ENCODE measurements at places on chromosomes 12 and 14.

GRCh38 chr12:100778967-100779590 lies 15.5 kb upstream of the ANO4 start:
- DNase-seq = no peak

GRCh38 chr14:91257328-91258010 lies 13.0 kb upstream of the GPR68 start:
- DNase-seq = peak; percentile 51

- DNase-seq = no peak
These were observed 3.1 kb downstream of the AVIL start for GRCh38 chr12:57815177-57816000.

- no peak for DNase-seq
These were observed 392.0 kb downstream of the RPL10L start for GRCh38 chr14:46259536-46259935.

DNA sequence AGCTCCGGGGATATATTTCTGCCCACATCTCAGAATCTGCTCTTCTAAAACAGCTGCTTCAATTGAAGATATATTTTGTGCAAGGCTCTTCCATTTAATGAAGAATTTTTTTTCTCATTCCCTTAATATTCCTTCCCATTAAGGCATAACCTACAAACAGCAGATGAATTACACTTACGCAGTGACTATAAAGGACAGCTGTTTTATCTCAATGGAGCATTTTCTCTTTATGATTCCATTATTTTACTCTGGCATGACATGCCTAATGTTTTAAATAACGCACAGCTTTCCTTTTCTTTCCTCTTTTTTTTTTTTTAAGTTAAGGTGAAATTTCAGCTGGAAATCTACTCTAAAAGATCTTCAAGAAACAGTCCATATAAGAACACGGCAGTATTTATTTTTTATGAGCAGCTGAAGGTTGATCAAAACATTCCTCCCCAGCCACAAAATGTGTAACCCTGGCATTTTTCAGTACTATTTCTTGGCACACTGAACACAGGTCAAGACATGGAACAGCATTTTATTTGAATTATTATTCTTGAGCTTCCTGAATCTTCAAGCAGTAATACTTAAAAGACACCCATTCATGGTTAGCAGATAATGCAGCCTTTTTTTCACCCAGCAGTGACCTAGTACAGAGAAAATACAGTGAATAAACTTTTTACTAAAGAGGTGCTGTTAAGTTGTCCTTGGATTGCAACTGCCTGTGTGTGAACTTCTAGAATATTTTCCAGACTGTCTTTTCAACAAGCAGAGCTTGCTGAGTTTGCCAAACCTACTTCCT lies 118.1 kb upstream of the FOXN3 start:
- DNase-seq = no peak

DNA sequence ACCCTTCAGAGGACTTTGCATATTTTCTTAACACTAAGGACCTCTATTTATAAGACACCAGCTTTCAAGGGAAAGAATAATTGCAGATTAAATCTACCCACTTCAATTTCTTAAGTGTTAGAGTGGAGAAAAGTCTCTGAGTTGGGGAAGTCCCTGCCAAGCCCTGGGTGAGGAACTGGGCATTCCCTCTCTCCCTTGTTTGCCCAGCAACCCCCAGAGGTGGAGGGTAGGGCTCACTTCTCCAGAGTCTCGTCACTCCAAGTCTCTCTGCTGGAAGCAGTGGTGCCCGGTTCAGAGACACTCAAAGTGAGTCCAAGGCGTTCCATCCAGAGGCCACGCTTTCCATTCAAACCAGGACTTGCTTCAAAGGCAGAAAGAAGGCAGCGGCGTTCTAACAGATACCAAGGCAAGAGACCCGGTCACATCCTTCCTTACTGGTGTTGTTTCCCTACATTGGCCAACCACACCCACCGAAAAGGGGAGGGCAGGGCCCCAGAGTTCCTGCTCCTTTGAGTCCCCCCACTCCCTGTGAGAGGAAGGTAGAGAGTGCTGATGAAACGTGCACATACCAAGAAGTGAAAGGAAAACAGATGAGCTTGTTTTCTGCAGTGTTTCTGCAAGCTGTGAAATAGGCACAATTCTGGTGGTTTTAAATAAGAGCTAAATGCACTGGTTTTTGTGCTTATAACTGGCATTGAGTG lies 6.1 kb upstream of the BDKRB2 start:
- no peak for DNase-seq

- DNase-seq = no peak
These were observed 38.5 kb downstream of the EP400 start for GRCh38 chr12:131988054-131988796.

Data from activated CD4-positive, alpha-beta T cell treated with anti-CD3 and anti-CD28 coated beads, Interleukin-2, Interleukin-4, amounts not matched to agents 100 ng/mL and 50 ng/mL, durations not matched to agents 16 hours and 8 hours (primary cell).